ENCODE measurements at places on chromosomes 1 and 21. TPM values are rescaled to one million over a fixed set of nuclear protein-coding genes. Genes with fewer than 3 reads are reported as not detected.

The ZNF670 gene
- total RNA-seq, result 1.4 TPM

The KRTAP10-3 gene
- total RNA-seq, result not detected

DNA sequence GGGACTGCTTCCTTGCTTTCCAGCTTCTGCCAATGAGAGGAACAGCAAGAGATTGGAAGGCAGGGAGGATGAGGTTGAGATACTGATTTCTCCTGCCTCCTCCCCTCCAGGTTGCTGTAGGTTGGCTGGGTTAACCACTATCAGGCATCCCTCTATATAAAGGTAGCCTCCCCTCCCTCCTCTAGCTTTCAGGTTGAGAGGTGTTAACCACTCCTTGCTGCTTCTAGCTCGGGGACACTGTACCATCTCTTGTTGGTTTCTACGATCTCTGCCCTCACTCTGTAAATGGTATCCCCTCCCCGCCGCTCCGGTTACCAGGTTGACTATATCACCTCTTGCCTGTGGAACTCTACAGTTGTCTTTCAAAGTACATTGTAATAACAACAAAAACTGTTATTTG lies 16.7 kb downstream of the LPAR3 start:
- H3K4me3 ChIP-seq, result no peak overlapping the region
- peaks cover 6% of the 10 kb centered on the region for H3K4me1 ChIP-seq
- no peak overlapping the region for H3K27ac ChIP-seq
- peaks cover 24% of the 10 kb centered on the region for H3K27me3 ChIP-seq
- no peaks in the 10 kb centered on the region for H3K36me3 ChIP-seq

DNA sequence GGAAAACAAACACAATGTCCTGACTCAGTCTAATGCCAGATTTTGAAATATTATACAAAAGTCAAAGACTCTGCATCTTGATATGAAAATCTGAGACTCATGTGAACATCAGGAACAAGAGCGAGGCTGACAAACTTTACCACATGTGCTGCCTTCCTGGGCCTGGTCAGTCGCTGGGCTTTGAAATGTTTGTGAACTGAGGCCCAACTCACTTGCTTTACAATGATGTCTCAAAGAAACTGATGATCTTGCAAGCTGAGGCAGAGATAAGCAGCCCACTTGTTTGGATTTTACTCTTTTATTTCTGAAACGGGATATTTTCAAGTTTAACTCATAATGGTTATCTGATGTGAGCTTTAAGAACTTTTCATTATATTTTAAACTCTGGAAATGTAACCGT lies 2.1 kb downstream of the BCAR3 start:
- no peak overlapping the region for H3K4me3 ChIP-seq
- H3K27me3 ChIP-seq, result peaks cover 66% of the 10 kb centered on the region
- H3K4me1 ChIP-seq, result peaks cover 27% of the 10 kb centered on the region

- no peak overlapping the region for H3K27ac ChIP-seq
- DNase-seq, result no peak
- no peak overlapping the region for H3K4me3 ChIP-seq
- no peaks in the 10 kb centered on the region for H3K36me3 ChIP-seq
- peaks cover 2% of the 10 kb centered on the region for H3K4me1 ChIP-seq
Observed at GRCh38 chr21:37553078-37553481, 186.5 kb downstream of the DYRK1A start.

Measured in activated CD4-positive, alpha-beta memory T cell treated with anti-CD3 and anti-CD28 coated beads, Interleukin-2, amount 10 ng/mL, durations not matched to agents 7 days and 5 days (primary cell).